Right ventricle myocardium inferior (tissue), 1 donor: ENCODE measurements at places on chromosomes 6 and 20. TPM values are rescaled to one million over a fixed set of nuclear protein-coding genes. Genes with fewer than 3 reads are reported as not detected.

Gene LY6G6C
- not detected for total RNA-seq

DNA sequence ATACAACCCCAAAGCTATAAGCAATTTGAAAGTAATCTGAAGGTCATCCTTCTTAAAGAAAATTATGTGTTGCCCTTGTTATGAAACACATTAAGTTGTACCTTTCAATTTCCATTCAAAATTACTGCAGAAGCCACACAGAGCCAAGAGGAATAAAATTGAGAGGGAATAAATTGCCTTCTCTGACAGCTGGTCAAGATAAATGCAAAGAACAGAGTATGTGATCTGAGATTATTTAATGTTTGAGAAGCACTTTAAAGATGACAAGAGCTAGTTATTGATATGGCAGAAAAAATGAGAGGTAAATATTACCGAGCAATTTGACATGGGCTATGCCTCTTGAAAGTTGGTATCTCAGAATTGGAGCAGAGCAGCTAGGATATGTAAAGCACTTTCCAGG is 61.6 kb downstream of the TRDN start:
- no peak for DNase-seq

DNA sequence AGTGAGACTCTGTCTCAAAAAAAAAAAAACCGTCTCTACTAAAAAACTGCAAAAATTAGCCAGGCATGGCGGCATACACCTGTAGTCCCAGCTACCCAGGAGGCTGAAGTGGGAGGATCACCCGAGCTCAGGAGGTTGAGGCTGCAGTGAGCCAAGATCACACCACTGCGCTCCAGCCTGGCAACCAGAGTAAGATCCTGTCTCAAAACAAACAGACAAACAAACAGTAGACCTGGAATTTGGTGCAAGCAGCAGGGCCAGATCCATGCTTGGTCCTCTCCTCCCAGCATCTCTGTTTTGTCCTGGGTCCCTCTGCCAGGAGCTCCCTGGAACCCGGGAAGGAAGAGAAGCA is 11.6 kb downstream of the RIPOR3 start:
- DNase-seq = no peak

Gene MMP24
- 0.35 TPM for total RNA-seq

GRCh38 chr6:130128326-130128725 is 94.4 kb downstream of the SAMD3 start:
- no peak for DNase-seq

Gene GSTA5
- not detected for total RNA-seq
